ENCODE measurements at places on chromosomes 12 and 14.
A peak's percentile ranks its signal among the peaks of the same experiment; 100 is the strongest.

- no peak for DNase-seq
These were observed 27.8 kb upstream of the KCNA5 start for GRCh38 chr12:5015711-5016492.

DNA sequence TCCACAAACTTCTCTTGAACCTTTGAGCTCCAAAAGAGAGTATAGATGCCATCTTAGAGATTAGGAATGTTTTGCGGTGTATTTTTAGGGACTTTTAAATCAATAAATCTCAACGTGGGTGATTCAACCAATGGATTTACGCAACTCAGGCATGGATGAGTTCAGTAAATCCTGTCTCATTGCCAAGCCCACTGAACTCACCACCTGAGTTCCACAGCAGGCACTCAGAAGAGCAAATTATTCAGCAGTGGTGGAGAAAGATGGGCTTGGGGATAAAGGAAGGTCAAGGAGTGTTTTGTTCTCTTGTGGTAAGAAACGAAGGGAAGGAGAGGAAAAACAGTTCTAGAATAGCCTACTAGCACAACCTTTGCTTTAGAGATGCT lies 68.7 kb upstream of the HMGA2 start:
- DNase-seq: no peak

DNA sequence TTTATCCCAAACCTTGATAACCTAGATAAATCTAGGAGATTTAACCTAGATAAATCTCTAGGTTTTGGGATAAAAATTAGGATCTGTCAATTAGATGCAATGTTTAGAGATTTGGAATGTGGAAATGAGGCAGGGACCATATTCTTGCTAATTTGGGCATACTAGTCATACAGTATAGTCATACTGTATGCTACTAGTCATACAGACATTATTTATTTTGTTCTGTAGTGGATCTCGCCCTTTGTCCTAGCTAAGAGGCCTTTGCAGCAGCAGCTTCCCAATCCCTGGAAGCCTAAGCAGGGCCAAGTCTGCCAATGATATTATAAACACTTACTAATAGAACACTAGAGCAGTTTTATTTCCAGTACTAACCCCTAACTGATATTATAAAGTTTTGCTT lies 136.4 kb downstream of the CEP128 start:
- no peak for DNase-seq

- DNase-seq: peak; percentile 75
These were observed 12.2 kb upstream of the SPTB start for GRCh38 chr14:64891839-64892375.

DNA sequence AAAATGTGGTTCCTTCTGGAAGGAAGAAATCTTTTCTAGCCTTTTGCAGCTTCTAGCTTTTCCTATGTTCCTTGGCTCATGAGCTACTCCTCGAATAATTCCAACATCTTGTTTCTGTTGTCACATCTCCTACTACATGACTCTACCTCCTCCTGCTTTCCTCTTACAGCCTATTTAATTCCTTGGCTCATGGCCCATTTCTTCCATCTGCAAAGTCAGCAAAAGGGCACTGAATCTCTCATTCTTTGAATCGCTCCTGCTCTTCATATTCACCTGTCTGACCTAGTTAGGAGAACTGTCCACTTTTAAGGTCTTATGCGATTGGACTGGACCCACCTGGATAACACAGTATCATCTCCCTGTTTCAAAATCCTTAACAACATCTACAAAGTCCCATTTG lies 15.8 kb downstream of the PRKD1 start:
- peak; percentile 53 for DNase-seq

- no peak for DNase-seq
These were observed 1.9 kb downstream of the HOXC13 start for GRCh38 chr12:53940443-53941014.

- no peak for DNase-seq
These were observed 31.6 kb downstream of the SPTLC2 start for GRCh38 chr14:77584809-77585208.

DNA sequence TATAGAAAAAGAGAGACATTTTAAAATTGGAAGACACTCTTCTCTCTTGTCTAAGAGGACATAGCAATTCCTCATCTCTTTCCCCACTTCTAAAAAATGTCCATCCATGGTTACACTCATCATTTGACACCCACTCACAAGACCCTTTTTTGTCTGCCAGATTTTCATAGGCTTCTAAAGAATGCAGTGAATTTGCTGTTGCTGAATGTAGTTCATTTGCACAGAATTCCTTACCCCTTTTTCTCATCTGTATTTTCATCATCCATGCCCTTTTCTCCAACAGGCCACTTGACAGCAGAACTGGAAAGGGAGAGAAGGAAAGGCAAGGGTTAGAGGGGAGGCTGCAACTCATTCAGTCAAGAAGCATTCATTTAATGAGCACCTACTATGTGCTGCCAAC lies 128.0 kb downstream of the NUAK1 start:
- no peak for DNase-seq

DNA sequence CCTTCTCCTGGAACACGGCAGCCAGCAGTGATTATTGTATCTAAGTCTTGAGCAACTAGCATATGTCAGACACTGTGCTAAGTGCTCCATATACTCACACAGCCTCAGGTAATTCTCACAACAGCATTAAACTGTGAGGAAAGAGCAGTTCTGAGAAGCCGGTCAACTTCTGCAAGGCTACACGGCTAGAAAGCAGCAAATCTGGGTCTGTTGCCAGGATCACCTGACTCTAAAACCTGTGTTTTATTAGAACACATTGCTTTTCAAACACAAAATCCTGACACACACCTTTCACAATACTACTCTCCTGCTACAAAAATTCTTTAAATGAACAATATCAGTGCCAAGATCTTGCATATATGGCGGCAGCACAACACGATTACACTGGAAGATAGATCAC lies 49.8 kb upstream of the CRACR2A start:
- DNase-seq: no peak

DNA sequence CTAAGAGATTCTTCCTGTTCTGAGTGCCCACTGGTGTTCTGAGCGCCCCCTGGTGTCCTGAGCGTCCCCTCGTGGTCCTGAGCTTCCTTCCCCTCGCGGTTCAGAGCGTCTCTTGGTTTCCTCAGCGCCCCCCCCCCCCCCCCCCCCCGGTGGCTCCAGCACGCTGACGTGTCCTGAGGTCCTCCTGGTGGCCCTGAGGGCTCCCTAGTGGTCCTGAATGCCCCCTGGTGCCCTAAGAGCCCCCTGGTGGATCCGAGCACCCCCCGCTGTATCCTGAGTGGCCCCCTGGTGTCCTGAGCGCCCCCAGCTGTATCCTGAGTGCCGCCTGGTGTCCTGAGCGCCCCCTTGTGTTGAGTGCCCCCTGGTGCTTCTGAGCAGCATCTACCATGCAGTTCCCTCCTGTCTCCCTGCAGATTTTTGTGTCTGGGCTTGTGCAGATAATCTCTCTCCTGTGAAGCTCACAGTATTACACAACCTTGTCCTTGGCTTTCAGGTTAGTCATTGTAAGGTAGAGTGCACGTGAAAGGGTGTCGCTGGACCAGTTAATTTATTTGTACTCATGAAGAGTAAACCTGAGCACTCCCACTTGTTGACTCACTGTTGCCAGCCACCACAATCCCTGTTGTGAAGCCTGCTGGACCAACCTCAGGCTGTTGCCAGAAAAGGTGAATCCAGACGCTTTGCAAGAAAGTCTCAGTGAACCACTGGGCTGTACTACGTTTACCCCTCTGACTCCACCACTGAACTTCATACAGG lies 1168.4 kb downstream of the TMEM121 start:
- DNase-seq: no peak

DNA sequence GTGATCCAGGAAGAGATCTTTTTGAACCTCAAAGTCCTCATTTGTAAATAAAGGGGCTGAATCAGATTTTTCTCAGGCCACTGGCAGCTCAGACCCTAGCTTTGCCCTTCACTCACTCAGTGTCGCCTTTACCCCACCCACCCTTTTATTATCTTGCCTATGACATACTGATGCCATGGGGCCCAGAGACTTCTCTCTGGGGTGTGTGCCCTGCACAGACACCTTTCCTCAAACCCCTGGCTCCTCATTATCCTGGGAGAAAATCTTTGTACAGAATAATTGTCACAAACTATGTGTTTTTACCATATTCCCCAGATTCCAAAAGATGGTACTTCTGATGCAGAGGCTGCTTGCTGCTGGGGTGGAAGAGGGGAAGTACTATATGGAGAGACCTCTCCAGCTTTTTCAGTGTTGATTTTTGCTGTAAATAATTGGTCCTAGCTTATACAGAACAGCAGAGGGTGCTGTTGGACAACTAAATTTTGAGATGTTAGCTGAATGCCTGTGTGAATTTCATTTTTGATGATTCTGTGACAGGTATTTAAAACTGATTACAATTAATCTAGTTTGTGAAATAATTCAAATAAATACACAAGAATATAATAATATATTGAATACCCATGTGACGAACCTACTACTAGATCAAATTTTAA lies 53.9 kb upstream of the DCD start:
- DNase-seq: no peak

DNA sequence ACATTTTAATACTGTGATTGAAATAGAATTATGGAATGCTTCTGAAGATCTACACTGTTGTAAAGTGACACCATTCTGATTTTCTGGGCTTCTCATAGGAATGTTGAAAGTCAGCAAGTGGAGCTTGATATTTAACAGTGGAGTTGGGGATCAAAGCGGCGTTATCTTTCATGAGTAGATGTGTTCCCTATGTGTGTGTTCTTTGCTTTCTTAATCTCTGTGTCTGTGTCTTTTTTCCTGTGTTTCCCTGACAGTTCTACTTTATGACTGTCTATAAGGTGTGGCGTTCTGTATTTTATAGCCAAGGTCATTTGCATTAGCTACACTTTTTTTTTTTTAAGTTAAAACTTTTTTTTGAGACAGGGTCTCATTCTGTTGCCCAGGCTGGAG lies 24.7 kb downstream of the SYNE2 start:
- peak; percentile 58 for DNase-seq

GRCh38 chr14:42323426-42323825 lies 716.8 kb downstream of the LRFN5 start:
- DNase-seq: no peak

- DNase-seq: no peak
These were observed 369.7 kb upstream of the SYT1 start for GRCh38 chr12:78494911-78495310.

GRCh38 chr12:8572507-8572906 lies 31.8 kb upstream of the CLEC4E start:
- DNase-seq: no peak

DNA sequence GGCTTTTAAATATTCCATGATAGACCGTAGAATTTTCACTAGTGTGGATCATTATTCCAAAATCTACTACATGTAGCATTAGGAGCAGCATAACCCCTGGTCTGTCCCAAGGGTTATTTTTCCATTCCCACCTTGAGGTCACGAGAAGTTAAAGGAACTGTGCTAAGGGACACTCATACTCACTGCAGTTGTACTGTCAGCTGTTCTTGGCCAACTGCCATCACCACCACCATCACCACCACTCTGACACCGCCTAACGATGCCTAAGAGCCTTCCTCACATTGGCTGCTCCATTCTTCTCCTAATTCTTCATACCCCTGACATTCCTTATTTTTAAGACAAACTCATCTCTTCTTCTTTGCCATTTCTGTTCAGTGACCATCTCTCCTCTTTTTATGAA lies 13.4 kb upstream of the PTGDR start:
- DNase-seq: no peak

DNA sequence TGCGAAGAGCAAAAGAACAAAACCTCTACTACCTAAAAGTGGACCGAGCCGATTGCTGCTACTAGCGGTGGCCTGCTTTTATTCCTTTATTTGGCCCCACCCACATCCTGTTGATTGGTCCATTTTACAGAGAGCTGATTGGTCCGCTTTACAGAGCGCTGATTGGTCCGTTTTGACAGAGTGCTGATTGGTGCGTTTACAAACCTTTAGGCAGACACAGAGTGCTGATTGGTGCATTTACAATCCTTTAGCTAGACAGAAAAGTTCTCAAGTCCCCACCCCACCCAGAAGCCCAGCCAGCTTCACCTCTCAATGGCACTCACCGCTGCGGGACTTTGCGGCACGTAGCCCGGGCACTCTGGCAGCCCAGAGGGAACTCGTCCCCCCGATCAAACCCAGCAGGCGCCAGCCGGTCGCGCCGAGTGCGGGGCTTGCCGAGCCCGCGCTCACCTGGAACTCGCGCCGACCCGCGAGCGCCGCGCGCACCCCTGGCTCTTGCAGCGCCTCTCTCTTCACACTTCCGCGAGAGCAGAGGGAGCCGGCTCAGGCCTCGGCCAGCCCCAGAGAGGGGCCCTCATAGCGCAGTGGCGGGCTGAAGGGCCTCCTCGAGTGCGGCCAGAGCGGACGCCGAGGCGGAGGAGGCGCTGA lies 8.7 kb upstream of the FGD4 start:
- peak; percentile 43 for DNase-seq

GRCh38 chr12:9761419-9761781 lies 699 bp upstream of the CD69 start:
- no peak for DNase-seq

DNA sequence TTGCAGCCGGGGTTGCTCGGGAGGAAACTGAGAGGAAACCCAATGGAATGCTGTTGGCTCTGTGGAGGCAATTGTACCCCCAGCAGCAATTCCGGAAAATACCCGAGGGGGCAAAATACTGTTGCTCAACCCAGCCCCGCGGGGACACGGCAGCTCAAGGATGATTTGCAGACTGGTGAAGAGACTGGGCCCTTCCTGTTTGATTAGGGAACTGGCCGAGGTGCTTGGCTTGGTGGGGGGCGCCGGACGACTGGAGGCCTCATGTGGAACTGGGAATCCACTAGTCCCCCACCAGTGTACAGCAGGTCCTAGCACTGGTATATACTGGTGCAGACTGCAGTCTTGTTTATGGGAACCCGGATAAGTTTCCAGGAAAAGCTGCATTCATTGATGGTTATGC lies 10.3 kb upstream of the RNASE12 start:
- DNase-seq: no peak

- no peak for DNase-seq
These were observed 199.9 kb downstream of the CCDC91 start for GRCh38 chr12:28390206-28390605.

GRCh38 chr14:69624136-69624535 lies 12.7 kb downstream of the SUSD6 start:
- DNase-seq: no peak

- no peak for DNase-seq
These were observed 308.2 kb downstream of the ATP23 start for GRCh38 chr12:58249610-58250009.

GRCh38 chr12:109762071-109762672 lies 48.5 kb downstream of the FAM222A start:
- DNase-seq: no peak

DNA sequence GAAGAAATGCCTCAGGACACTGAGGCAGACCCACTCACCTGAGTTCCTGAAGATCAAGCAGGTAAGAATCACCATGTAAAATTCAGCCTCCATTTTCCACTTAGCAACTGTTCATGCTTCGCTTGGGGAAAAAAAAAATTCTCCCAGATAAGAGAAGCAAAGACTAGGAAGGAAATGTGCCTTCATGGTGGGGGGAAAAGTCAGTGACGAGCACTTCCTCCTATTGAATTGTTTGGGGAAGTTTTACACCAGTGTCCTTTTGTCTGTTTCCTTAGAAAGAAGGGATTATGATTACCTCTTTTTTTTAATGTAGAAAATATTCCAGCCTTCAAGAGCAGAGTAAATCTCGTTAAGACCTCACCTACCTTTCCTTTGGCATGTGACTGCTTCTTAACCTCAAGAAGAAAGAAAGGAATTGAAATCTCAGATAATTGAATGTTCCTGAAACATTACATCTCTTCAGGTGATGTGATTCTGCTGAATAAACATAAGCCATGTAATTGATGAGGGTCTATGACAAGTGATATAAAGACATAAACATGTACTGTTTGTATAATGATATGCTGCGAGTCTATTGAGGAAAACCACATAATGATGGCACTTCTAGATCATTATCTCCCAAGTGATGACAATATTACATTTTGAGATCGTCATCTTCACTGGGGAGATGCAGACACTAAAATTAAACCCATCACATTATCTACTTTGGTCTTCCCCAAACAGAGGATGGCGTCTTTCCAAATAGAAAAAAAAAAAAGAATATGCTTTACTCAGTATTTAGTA lies at the start of gene PTPRB:
PTPRB (minus strand) TSS at position 127 of the 783 bp plus-strand sequence; CDS start at position 93, 34 bp downstream.
- DNase-seq: no peak

Data from DMS79 treated with DMSO at 0.1 percent for 48 hours (cell line).